ENCODE measurements at places on chromosomes 3 and 15.

DNA sequence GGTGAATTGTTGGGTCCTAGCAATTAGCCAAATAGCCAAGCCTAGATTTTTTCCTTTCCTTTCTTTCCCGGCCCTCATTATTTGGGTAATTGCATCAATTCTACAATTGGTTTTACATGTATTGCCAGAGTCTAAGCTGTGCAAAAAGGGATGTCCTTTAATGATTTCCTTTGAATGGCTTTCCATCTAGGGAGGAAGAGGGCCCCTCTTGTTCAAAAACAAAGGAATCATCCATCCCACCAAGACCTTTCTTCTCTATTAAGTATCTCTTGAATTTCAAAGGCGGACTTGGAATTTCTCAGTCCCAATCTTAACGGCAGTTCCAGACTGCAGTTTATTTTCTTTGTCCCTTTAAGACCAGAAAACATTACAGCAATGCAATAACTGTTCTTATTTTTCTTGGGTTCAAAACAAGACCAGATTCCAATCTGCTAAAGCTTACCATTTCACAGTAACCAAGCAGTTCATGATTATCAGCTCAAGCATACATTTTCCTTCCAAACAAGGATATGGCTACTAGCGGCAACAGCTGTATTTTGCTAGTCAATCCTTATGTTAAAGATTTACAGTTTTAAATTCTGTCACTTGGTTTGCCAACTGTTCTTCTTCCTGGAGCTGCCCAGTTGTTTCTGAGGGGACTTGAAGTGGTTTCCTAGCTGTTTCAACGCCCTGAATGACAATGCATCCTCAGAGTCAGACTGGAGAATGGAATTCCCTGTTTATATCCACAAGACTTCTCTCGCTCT is 91.4 kb upstream of the LRIG1 start:
- DNase-seq = no peak

DNA sequence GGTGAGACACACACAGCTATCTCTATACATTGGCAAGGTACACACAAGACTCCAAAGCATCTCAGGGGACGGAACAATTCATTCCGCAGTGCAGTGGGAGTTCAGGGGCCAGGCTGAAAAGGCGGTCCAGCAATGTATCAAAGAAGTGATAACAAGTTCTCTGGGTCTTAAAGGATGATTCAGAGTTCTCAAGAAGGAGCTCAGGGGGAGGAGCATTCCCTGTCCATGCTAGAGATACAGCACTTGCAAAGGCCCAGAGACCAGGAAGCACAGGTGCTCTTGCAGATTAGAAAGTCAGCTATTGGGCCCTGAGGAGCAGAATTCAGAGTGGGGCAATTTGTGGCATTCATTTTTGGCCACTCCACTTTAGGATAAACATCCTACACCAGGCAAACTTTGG is 34.9 kb downstream of the MECOM start:
- no peak for DNase-seq

GRCh38 chr3:57199895-57200297 is at the start of gene HESX1:
HESX1 (minus strand) TSS chr3:57199978; CDS start chr3:57199918, 60 bp downstream.
- DNase-seq = no peak

- DNase-seq = no peak
These were observed 165.3 kb upstream of the MCTP2 start for GRCh38 chr15:94066046-94066445.

DNA sequence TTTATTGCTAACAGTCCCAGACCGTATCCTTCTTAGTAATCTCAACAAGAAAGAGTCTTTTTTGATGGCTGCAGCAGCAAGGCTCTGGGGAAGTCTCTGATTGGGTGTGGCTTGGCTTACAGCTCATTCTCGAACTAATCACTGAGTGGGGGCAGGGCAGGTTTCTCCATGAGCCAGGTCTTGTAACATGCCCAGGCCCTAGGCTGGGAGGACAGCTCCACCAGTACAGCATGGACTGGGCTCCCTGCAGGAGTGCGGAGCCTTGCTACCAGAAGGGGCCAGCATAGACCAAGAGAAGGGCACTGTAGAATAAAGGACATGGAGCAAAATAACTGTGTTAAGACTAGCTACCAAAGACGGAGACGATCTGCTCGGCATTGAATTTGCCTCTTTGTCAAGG is 7.2 kb downstream of the CD276 start:
- no peak for DNase-seq

DNA sequence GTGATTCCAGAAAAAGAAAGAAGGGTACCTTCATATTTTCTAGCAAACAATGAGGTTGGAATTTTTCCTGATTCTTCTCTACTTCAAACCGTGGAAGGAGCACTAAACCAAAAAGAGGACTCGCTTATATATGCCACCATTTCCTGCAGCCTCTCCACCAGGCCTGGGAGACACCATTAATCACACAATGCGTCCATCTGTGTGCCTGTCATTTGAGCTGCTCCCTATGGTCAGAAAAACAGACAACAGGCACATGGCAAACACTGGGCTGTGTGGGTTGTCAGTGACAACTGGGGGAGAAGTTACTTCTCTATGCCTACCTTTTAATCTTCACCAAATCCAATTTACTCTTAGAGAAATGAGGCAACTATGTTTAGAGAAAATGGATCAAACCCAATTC is 71.9 kb downstream of the NR2F2 start:
- DNase-seq = no peak

GRCh38 chr15:68431037-68431791 is 749 bp downstream of the ITGA11 start:
- no peak for DNase-seq

DNA sequence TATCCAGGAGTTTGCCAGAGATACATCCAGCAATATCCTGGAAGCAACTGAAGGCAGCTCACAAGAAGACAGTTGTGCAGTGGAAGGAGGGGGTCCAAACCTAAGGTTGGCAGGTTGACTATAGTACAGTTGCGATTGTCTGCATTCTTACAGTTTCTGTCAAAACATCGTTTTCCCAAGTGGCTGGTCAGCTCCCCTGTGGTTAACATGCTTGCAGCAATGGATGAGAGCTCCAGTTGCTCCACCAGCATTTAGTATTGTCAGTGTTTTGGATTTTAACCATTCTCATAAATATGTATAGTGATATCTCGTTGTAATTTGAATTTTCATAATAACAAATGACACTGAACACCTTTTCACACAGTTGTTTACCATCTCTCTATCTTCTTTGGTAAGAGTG is 31.5 kb downstream of the KLF13 start:
- no peak for DNase-seq

DNA sequence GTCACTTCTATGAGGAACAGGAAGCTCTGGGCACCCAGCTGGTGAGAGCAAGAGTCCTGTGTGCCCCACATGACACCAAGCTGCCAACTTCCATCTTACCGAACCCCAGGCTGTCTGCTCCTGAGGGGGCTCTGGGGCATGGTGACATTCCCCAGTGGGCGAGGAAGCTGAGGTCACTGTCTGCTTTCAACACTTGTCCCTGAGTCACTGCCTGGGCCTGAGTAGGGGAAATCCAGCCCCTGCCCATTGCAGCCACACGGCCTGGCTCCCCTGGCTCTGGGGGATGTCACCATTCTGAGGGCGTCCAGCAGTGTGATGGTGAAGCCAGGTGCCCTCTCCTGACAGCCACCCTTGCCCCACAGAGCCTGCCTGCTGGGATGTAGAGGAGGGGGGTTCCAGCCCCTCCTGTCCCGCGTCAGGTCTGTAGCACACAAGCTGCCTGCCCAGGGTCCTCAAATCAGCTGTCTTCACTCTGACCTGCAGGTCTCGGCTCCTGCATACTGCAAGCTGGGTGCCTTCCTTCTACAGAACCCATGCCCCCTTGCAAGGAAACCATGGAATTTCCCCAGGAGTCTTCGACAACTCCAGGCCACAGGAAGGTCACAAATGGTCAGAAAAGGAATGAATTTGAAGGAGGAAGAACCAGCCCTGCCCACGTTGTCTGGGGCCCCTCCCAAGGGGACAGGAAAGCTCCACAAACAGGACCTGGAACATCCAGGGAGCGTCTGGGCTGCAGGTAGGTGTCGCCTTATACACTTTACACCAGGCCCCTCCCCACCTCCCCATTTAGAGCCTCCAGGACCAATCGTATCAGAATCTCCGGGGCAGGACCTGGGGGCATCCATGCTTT is 69.9 kb upstream of the GATM start:
- DNase-seq = no peak

DNA sequence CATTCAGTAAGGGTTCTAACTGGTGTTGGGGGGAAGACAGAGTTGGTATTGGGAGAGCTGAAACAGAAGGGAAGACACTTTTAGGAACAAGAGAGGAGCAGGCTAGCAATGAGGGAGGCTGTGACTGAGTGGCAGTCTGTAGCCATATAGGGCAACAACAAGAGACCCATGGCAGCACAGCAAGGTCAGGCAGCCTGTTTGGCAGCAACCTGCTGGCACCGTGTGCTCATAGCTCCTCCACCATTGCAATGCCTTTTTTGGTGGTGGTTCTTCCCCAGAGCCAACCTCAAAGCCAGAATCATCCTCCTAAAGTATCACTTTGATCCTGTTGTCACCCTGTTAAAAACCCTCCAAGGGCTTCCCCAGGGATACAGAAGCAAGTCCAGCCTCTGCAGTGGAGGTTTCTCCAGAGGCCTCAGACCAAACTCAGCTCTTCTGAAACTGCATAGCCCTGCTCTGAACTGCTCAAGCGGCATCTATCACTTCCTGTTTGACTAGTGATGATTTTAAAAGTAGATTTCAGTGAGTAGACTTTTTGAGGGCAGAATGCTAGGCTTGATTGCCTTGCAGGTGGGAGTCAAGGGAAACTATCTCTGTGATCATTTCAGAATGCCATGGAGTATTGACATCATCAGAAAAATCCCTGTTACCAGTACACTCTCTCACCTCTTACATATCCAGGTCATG is 176.9 kb downstream of the STAC start:
- DNase-seq = no peak

DNA sequence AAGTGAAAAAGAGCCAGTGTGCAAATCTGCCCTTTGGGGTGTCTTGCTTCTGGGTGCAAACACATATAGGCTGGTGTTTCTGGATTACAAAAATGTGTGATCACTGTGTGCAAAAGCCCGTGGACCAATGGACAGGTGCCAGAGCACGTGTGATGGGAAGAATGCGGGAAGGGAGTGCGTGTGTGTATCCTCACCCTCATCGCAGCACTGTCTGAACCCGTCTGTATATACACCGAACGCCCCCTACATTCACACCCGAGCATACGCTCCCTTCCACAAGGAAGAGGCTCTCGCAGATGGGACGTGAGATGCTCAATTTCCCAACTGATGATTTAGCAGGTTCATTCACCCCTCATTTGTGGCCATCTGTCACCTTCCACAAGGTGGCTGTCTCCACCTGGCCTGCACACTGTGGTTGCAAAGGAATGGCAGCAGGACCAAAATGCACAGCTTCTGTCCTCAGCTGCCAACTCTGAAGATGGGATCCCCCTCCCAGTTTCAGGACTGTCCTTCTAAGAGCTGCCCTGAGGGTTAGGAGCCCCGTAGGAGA is 19.4 kb upstream of the SLC6A1 start:
- DNase-seq = no peak

- no peak for DNase-seq
These were observed 8.9 kb downstream of the ADCY5 start for GRCh38 chr3:123439806-123440580.

DNA sequence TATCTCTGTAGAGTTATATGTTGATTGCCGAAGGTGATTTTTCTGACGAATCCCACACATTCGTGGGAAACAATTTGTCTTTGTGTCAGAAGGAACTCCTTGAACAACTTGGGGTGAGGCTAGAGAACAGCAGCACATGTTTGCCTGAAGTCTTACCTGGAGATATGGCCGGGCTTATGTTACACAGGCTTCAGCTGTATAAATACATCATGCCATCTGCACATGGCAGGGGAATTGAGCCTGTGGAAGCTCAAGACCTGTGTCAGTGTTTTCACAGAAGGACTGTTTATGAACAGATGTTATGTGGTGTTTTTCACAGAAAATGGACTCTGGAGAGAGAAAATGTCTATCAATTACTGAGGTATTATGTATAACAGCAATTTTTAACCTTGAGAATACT is 203.6 kb upstream of the MDFIC2 start:
- no peak for DNase-seq

- no peak for DNase-seq
These were observed 2.7 kb upstream of the ARNT2 start for GRCh38 chr15:80401456-80401855.

DNA sequence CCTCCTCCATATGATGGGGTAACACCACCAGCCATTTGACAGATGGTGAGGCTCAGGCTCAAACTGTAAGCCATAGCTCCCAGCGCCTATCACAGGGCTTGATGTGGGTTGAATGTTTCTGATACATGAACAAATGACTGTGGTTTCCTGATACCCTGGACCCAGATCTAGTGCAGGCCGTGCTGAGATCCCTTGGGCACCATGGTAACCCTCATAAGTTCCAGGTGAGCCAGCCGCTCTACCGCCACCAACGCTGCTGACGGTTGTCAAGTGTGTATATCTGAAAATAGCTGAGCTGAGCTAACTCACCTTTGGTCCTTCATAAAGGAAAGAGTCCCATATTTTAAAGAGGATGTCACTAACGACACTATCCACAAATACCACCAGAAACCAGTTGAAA is 74.5 kb downstream of the TBC1D2B start:
- no peak for DNase-seq

- DNase-seq = peak; percentile 70
These were observed 17.5 kb downstream of the CCR8 start for GRCh38 chr3:39346785-39347585.

DNA sequence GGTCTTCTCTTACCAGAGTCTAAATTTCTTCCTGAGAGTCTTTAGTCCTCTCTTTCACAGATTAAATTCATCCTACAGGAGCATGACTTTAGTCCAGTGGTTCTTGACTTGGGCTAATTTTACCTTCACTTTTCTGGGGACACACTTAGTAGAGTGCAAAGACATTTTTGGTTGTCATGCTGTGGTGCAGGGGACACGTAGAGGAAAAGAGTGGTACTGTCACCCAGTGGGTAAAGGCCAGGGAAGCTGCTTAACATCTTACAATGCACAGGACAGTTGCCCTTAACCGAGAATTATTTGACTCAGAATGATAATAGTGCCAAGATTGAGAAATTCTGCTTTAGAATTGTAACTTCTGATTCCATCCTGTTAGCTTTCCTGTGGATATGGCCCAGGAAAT is 772.5 kb upstream of the GRM7 start:
- no peak for DNase-seq

- no peak for DNase-seq
These were observed 234.8 kb downstream of the PDZRN3 start for GRCh38 chr3:73389928-73390327.

DNA sequence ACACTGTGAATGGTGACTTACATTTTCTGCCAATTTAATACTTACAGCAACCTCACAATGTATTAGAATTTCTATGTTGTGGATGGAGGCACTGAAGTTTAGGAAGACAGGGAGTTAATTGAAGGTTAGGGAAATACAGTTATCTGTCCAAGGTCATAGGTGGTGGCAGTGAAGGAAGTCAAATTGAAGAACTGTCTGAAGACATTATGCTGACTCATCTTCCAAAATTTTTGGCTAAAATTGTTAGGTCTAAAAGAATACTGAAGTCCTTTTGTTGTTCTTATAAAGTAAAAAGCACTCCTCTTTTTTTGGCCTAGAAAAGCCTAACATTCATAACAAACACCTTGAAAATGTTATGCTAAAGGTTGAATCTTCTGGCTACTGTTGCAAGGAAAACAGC is 27.7 kb downstream of the EMC4 start:
- DNase-seq = no peak

GRCh38 chr15:56342653-56343052 is 22.6 kb upstream of the TEX9 start:
- no peak for DNase-seq

Measured in activated CD4-positive, alpha-beta T cell treated with anti-CD3 and anti-CD28 coated beads, Interleukin-2, amount 10 ng/mL, durations not matched to agents 24 days and 14 days (primary cell).